ENCODE measurements at places on chromosomes 2 and 18.

DNA sequence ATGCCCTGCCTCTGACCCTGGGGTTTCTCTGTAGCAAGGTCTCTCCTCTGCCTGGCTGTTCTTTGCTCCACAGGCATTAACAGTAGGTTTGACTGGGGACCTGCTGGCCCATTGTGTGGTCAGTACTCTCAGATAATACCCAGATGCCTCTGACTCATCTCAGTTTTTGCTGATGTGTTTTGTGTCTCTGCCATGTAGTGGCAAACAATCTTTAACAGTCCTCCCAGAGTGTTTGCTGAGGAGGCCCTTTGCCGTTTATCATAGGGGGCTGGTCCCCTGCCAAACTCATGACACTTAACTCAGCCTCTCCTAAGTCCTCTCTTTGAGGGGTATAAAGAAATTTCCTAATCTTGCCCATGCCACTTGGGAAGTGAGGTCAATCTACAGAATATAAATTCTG lies 793.7 kb upstream of the FANCL start:
- no peak for DNase-seq

DNA sequence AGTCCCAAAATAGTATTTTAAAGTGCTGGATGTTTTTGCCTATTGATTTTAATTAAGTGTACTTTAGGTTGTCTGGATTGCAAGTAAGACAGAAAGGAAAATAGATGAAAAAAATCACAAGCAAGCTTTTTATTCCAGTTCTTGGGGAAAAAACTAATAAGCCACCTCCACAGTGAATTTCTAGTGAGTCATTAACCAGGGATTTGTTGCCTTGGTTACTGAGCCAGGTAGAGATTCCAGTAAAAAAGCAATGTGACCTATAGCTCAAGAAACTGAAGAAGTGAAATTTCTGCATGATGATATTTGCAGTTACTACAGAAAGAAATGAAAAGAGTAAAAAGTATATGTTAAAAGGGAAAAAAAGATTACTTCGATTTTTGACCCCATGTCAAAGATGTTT lies 160.6 kb downstream of the METTL4 start:
- DNase-seq = no peak

- no peak for DNase-seq
Measured at GRCh38 chr2:20403774-20404312, 43.0 kb upstream of the RHOB start.

DNA sequence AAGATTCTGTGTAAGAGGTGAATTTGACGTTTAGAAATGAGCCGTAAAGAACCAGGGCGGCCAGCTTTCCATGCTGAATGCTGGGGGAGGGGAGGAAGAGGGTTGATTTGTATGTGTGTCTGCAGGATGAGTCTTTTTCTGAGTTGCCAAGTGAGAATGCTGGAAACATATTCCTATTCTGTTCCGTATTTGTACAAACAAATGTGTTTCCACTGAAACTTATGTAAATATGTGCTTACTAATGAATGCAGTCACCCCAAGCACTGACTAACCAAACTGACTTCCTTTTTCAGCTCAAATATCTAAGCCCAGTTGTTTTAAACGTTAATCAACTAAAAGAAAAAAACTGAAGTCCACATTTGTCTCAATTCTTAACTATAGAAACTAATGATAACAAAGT lies 74.9 kb upstream of the APCDD1 start:
- peak; percentile 70 for DNase-seq

- peak; percentile 8 for DNase-seq
Measured at GRCh38 chr2:236604575-236605344, 35.1 kb downstream of the ACKR3 start.

DNA sequence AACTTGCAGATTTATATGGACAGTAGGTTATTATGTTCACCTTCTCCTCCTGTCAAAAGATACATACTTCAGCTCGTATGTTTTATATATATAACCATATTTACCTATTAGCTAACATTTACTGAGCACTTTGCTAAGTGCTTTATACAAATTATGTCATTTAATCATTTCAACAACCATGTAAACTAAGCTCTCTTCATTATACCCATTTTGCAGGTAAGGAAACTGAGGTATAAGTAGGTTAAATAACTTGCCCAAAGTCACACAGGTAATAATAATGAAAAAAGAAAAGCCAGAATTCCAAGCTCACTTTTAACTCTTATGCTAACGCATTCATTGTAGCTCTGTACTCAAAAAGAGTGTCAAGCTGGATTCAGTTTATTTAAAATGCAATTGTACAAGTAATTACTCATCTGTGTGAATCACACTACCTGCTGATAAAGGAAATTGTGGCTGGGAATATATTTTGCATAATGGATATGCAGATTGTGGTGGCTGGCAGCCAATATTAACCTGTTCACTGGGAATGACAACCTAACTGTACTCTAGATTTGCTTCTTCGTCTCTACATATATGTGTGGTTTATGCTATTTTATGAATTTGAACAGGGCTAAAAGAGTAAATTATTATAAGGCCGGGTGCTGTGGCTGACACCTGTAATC lies 20.6 kb downstream of the SLC16A14 start:
- no peak for DNase-seq

DNA sequence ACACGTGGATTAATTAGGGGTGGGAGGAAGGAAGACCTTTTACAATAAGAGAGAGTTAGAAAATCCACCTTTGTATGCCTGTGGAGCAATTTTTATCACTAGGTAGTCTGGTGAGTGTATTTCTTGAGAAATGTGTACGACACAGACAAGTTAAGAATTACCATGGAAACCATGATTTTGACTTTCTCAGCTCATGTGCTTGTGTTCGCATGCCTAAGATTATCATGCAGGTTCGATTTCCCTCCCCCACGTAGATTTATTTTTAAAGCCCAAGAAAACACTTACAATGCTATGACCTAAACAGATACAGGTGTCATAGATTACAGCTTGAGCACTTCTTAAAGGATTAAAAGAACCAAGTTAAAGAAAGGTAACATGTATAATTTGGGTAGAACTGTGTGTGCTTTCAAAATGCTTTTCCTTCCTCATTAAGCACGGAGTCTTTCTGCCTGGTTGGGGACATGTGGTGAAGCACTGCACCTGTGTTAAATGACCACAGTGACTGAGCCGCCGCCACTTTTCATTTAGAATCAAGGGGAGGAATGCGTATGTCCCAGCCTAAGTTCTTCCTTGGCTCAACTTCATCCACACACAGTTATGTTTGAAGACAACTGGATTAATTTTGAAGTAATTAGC lies 16.6 kb downstream of the SERTAD2 start:
- DNase-seq = peak; percentile 53

DNA sequence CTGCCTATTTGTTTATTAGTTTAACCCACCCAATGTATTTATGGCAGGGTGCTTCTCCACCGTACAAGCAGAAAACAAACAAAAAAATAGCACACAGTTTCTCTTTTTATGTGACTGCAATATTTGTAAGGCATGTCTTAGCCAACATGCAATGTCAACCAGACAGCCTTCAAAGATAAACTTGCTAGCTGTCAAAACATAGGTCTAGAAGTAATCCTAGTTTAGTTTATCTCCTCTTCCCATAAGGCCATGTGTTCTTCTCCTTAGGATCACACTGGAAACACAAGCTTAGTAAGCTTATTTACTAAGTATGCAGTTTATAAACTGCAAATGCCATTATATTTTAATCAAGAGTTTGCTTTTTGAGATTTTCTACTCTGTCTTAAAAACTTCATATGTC lies 75.6 kb downstream of the LDAH start:
- no peak for DNase-seq

DNA sequence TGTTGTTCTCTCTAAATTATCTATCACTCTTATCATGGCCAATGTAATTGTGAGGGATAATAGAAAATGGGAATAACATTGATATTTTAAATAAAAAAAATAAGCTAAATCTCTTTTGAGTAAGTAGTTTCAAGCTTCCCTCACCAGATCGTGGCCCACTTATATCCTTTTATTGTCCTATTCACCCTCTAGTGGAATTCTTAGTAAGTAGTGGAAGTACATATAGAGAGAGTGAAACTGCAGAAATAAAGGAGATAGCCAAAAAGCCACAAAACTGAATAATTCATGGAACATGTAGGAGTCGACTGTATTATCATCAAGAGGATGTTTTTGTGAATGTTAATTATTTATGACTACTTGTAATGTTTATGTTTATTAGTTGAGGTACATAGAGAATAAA lies 66.1 kb upstream of the DTNA start:
- DNase-seq = no peak

DNA sequence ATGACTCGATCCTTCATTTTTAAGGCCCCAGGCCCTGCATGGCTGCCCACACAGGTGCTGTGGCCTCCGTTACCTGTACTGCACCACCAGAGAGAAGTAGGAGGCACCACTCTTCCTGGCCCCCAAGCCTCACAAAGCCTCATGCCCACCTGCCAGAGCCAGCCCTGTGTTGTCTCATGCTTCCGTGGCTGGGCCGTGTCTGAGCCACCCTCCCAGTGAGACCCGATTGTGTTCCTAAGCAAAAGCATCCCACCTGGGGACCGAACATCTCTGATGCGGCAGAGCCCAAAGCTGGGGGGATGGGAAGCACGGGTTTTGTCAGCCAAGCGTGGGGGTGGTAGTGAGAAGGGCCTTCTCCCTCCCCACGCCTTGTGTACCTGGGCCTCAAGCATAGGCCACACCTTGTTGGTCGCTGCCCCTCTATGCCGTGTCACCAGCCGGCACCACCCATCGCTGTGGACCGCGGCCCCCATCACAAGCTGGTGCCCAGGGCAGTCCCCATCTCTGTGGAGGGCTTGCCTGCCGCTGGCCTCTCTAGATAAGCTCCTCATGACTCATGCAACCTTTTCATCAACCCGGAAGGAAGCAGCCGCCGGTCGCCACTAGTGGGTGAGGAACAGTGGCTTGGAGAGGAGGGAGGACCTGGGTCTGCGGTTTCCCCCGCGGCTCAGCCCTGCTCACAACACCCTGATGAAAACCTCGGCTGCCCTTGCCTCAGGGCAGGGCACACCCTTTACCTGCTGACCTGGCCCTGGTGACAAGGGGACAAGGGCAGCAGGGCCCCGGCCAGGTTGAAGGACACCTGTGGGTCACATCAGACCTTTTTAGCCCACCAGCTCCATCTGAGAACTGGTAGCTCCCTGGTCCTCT lies 2.7 kb upstream of the RNPEPL1 start:
- DNase-seq = peak; percentile 96

DNA sequence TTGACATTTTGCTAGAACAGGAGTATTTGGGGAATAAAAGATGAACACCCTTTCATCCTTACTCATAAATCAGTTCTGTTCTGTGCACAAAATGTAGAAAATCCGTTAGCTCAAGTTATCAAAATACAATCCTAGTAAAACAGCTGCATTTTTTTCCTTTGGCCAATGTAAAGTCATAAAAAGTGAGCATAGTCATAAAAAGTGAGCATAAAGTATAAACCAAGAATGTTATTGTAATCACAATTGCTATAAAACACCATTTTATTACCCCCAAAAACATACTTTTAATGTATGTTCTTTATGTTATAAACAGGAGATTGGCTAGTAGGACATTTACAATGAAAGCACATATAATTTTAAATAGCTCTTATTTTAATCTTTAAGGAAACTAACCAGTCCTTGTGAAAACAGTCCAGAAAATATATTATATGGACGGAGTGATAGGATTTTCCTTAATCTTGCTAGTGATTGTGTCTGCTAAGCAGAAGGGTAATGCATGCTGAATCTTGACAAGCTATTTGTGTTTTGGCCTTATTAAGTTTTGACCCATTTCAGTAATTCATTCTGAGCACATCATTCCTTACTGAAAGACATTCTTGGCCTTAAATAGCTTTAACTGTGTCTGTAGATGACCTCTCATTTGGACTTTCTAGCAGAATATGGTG lies 891.8 kb downstream of the DSC3 start:
- DNase-seq = no peak

DNA sequence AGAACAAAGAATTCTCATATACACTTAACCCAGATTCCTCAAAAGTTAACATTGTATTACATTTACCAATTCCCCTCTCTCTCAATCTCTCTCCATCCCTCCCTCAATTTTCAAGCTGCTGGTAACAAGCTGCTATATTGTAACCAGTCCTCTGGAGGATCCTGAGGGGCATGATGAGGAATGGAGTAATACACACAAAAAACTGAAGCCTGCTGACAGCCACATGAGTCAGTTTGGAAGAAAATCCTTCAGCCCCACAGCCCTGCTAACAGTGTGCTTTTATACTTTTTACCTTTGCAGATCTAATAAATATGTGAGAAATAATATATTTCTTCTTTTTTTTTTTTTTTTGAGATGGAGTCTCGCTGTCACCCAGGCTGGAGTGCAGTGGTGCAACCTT lies 165.7 kb upstream of the RAB12 start:
- DNase-seq = no peak

DNA sequence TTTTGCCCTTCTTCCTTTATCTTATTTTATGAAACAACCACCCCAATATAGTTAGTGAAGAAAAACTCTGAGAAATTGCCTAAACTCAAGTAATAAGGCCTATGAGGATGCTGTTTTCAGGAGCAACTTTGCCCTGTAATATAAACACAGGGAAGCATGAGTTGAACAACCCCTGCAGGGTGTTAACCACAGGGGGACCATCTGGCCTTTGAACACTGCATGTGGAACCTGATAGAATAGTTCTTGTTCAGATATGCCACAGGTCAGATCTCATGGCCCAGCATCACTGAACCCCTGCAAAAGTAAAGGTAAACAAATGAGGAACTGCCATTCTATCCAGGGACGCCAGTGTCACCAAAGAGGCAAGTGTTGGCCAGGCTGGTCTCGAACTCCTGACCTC lies 82.6 kb downstream of the MAPK4 start:
- no peak for DNase-seq

DNA sequence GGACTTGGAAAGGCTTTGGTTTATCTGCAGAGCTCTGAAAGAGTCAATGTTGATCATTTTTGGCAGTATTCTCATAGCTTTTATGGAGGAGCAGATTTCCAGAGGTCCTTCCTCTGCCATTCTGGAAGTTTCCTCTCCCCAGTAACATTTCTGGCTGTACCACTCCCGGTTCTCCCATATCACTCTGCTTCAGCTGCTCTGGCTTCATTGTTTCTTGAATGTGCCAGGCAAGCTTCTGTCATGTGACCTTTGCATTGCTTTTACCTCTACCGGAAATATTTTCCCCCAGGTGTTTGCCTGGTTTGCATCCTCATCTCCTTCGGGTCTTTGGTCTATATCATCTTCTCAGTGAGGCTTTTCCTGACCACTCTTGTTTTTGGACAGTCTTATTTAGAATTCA lies 12.4 kb downstream of the PCYOX1 start:
- DNase-seq = no peak

DNA sequence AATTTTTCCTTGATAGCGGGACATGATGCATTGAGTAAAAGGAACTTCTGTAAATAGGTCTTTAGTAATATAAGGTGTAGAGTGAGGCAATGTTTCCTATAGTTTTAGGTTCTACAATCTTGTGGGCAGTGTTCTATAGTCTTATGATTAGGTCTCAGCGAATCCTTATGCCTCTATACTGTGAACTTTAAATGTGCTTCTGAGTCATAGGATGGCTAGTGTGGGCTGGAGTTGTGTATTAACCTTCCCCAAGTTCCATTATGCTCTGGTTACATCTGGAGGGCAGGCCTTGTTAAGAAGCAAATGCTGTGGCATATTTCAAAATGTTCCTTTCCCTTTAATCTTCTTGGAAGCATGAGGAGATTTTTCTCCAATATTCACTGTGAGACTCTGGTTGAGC lies 73.5 kb downstream of the ROCK2 start:
- DNase-seq = no peak

- no peak for DNase-seq
Measured at GRCh38 chr2:225937625-225938187, 538.2 kb downstream of the NYAP2 start.

GRCh38 chr2:113791697-113792590 lies 35.5 kb upstream of the SLC35F5 start:
- no peak for DNase-seq
